ENCODE measurements at places on chromosomes 4 and X. TPM values are rescaled to one million over a fixed set of nuclear protein-coding genes. Genes with fewer than 3 reads are reported as not detected.

HERC5 gene
- total RNA-seq = 44.2 TPM

LINC00632 gene
- total RNA-seq = not detected

AMTN gene
- not detected for total RNA-seq

PRR32 gene
- total RNA-seq = not detected

MAGEC2 gene
- not detected for total RNA-seq

DNA sequence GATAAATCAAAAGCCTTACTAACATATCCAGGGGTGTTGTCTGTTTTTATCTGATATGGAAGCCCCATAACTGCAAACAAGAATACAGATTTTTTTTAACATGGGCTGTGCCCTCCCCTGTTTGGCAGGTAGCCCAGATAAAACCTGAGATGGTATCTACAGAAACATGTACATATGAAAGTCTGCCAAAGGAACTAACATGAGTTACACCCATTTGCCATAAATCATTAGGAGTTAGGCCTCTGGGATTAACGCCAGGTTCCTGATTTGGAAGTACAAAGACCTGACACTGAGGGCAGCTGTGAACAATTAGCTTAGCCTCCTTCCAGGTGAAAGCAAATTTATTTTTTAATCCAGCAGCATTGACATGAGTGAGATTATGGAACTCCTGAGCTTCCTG is 264.3 kb downstream of the TECRL start:
- peak; percentile 13 for DNase-seq

DNA sequence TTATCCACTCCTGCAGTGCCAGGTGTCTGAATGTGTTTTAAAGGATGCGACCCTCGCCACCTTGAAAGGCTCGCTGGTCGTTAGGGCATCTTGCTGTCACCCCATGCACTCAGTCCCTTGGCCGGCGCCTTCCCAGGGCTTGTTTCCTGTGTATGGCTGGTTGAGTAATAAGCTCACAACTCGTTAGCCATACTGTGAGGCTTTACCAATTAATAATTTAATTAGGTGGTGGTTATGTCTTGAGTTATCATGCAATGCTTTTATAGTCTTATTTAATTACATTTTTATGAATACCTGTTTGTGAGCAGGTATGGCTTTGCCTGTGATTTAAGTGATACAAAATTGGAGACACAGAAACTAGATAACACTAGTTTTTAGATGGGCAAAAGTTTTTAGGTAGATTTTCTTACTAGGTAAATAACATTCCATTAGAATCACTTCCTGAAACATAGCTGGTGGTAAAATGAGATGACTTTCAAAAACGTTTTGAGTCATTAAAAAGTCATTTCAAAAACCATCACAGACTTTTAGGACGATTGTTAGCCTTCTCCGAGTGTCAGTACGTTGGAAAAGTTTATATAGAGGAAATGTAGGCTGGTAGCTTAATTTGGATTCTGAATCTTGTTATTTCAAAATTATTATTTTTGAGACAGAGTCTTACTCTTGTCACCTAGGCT is 18.2 kb downstream of the PTTG2 start:
- peak; percentile 28 for DNase-seq

DNA sequence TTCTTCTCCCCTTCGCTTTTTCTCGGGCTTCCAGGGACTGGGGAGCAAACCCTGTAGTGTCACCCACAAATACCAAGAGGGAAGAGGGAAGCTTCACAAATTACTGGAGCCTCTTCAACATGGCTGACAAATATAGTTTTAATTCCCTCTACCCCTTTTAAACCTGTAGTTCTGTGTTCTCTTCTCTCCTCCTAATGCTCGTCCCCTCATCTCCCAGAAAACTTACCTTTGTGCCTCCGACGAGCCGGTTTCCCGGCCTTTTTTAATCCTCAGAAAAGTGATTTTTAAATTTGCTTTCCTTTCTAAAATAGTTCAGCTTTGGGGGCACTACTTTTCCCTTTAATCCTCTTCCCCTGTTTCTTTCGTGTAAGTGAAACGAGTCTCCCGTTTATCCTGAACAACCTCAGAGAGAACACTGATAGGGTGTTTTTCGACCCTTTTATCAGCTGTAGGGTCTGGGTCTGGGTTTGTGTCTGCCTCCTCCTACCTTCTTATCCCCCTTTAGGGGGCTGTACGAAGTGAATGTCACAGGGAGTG is 408 bp downstream of the TET2 start:
- no peak for DNase-seq

DNA sequence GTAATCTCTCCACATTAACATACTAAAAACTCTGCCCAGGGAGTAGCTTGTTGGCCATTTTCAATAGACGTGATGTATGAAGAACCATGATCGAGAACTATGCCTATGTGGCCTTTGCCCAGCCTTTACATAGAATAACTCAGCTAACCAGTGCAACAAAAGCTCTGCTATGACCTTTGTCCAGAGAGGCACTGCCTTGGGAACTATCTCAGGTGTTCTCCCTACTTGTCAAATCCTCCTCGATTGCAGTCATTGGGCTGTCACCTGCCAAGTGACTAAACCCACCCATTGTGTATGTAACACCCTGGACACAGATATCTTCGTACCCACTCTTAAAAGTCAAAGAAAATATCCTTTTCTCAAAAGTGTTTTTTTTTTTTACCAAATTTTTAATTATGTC is 610.3 kb upstream of the GALNTL6 start:
- no peak for DNase-seq

GRCh38 chr4:7778510-7779431 is 160.9 kb downstream of the AFAP1 start:
- no peak for DNase-seq

GRCh38 chr4:187656959-187657358 is 338.6 kb upstream of the ZFP42 start:
- DNase-seq = no peak

- no peak for DNase-seq
Observed at GRCh38 chrX:36087366-36087765, 167.8 kb downstream of the CFAP47 start.

DNA sequence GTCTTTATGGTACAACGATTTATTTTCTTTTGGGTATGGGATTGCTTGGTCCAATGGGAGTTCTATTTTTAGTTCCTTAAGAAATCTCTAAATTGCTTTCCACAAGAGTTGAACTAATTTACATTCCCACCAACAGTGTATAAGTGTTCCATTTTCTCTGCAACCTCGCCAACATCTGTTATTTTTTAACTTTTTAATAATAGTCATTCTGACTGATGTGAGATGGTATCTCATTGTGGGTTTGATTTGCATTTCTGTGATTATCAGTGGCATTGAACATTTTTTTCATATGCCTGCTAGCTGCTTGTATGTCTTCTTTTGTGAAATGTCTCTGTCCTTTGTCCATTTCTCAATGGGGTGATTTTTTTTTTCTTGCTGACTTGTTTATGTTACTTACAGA is 42.8 kb downstream of the UCHL1 start:
- DNase-seq = no peak

- DNase-seq = no peak
Observed at GRCh38 chr4:38805530-38806145, 1.0 kb upstream of the TLR1 start.

DNA sequence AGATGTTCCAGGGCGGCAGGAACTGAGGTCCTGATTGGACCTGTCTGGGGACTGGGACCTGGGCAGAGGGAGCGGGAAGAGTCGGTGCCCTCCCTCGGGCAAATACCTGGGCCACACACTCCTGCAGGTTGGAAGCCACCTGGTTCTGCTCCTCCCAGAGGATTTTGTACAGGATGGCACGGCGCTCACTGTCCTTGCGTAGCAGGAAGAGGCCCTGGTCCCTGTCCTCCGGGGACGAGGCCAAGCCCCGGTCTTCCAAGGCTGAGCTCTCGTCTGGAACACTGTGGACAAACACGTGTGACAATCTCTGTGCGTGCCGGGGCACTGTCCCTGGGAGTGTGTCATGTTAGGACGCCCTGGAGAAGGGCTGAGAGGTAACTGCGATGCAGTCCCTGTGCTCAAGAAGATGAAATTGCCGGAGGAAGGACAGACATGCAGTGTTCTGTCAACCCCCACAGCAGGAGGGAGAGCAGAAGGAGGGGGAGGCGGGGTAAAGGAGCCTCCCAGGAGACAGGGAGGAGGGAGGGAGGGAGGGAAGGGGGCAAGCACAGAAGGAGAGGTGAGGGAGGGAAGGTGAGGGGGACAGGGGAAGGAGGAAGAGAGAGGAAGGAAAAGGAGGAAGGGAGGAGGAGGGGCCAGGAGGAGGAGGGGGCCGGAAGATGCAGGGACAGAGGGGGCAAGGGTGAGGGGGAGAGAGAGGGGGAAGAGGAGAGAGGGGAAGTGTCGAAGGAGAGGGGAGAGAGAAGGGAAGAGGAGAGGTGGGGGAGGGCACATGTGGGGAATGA is 29.0 kb downstream of the PDHA1 start:
- DNase-seq = no peak

- DNase-seq = no peak
Observed at GRCh38 chr4:162837679-162838078, 329.0 kb downstream of the NAF1 start.

DNA sequence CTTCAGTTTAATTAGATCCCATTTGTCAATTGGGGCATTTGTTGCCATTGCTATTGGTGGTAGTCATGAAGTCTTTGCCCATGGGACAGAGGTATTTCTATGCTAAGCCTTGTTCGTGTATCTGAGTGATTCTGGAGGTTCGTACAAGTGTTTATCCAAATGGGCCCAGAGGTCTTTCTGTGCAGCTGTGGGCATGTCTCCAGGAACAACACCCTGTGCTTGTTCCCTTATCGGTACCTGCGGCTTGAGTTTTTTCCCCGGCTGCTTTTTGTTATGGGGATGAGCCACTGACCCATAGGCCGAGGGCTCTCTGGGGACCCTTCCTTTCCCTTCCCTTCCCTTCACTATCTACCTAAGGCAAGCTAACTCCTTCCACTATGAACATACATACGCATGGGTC is 81.4 kb upstream of the WDR1 start:
- DNase-seq = no peak

GRCh38 chr4:100805538-100805937 is 287.7 kb upstream of the EMCN start:
- no peak for DNase-seq

Data from Calu3 (cell line).